Left kidney (tissue), 8 donors: ENCODE measurements at places on chromosomes 1 and 21. TPM values are rescaled to one million over a fixed set of nuclear protein-coding genes. Genes with fewer than 3 reads are reported as not detected.

HIVEP3 gene
- polyA plus RNA-seq = 4.0 TPM

DNA sequence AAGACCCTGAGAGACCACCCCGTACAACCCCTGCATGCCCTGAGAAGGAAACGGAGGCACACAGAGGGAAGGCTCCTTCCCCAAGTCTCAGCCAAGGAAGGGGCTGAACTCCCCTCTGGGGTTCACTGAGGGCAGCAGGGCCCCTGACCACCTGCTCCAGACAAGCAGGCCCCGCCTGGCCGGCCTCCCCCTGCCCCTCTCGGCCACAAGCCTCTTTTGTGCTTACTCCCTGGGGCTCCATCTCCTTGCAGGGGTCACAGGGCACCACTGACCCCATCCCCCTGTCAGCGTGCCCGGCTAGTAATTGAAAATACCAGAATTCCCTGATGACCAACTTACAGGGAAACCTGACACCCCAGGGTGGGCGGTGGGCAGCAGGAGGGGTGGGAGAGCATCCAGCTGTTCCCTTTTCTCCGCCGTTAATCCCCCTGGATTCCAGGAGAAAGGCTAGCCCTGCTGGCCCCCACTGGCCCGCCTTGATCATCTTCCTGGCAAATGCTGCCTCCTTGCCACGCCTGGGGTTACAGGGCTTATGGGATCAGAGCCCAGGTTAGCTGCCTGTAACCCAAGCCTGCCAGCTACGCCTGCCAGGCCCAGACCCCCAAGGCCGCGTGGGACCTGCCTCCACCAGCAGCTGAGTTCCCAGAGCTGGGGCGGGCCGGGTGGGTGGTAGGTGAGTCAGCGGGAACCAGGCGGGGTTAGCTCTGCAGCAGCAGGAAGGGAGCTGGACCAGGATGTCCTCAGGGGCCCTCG is 96.1 kb downstream of the LACTBL1 start:
- DNase-seq = no peak

DNA sequence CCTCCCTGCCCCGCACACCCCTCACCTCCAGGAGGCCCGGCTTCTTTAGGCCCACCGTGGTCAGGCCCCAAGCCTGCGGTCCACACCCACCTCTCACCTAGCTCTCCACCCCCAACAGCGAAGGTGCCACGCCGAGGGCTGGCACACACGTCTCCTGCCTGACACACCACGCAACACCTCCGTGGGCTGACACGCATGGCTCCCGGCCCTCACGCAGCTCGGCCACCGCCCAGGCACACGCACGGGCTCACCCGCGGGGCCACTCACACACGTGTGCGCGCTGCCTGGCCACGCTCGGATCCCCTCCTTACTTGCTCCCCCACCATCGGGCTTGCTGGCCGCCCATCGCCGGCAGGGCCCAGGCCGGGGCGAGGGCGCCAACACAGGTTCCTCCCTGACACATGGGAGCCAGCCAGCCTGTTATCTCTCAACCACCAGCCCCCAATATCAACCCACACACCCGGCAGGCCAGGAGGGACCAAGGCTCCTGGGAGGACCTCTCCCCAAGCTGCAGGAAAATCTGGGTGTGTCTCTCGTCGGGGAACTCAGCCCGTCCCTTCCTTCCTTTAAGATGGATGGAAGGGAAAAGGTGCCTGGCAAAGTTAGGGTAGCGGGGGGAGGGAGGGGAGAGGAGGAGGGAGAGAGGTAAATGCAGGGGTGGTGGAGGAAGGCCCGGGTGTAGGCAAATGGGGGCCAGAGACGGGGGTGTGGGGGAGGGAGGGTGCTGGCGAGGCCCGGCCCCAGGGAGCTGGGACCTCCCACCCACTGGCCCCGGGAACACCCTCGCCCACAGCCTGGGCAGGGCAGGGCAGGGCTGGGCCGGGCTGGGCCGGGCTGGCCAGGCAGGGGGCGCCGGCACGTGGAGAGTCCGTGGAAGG is 546 bp downstream of the ELOVL1 start:
- no peak for DNase-seq

DNA sequence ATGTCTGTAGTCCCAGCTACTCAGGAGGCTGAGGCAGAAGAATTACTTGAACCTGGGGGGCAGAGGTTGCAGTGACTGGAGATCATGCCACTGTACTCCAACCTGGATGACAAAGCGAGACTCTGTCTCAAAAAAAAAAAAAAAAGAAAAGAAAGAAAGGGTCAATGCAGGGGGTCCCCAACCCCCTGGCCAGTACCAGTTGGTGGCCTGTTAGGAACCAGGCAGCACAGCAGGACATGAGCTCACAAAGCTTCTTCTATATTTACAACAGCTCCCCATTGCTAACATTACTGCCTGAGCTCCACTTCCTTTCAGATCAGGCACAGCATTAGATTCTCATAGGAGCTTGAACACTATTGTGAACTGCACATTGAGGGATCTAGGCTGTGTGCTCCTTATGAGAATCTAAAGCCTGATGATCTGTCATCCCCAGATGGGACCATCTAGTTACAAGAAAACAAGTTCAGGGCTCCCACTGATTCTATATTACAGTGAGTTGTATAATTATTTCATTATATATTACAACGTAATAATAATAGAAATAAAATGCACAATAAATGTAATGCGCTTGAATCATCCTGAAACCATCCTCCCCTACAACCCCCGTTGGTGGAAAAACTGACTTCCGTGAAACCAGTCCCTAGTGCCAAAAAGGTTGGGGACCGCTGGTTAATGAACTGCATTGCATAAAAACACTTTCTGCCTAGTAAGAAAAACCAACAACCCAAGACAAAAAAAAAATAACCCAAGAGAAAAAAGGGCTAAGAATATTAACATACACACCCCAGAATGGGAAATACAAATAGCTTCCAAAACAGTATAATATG is 2.8 kb downstream of the ZBTB8OS start:
- DNase-seq = no peak

DNA sequence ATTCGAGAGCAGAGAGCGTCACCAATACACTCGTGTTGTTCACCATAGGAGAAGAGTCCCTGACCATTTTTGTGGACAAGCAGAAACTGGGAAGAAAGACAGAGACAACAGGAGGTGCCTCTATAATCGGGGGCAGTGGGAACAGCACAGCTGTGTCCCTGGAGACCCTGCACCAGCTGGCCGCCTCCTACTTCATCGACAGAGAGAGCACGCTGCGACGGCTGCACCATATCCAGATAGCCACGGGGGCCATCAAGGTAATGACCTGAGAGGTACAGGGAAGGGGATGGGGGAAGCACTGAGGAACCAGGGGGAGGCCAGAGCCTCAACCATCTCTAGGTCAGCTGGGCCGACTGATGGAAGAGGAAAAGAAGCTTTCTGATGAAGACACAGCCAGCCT is 86.4 kb downstream of the BRINP2 start:
- DNase-seq = no peak
